ENCODE measurements at places on chromosomes 16 and 17.

DNA sequence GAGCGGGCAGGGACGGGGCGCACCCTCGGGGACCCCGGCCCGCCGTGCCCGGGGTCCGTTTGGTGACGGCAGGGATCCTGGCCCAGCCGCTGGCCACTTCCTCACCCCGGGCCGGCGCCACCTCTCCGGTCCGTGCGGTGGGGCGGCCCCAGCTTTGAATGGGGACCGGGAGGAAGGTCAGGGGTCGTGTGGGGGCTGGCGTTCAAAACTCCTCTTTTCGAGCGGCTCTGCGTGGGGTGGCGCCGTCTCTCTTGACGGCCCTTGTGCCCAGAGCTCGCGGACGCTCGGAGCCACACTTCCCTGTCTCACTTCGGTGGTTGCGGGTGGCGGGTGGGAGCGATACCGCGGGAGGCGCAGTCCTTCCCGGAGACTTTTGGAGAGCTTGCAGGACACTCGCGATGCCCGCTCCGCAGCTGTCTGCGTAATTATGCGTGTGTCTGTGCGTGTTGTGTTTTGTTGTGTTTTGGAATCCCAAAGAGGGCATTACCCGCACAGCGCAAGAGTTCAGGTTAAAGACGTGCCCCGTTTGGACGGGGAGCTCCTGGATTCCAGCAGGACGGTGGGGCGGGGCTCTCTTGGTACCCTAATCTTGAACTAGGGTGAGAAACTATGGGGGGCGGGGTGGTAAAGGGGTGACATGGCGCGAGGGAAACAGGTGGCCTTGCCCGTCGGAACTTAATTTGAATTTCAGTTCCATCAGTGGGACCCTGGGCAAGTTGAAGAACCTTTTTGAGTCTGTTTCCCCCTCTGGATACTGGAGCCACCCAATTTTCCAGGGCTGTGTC is 637 bp downstream of the PLCG2 start:
- no peak for DNase-seq

- DNase-seq: no peak
Measured at GRCh38 chr16:4578961-4579530, 22.9 kb downstream of the C16orf96 start.

DNA sequence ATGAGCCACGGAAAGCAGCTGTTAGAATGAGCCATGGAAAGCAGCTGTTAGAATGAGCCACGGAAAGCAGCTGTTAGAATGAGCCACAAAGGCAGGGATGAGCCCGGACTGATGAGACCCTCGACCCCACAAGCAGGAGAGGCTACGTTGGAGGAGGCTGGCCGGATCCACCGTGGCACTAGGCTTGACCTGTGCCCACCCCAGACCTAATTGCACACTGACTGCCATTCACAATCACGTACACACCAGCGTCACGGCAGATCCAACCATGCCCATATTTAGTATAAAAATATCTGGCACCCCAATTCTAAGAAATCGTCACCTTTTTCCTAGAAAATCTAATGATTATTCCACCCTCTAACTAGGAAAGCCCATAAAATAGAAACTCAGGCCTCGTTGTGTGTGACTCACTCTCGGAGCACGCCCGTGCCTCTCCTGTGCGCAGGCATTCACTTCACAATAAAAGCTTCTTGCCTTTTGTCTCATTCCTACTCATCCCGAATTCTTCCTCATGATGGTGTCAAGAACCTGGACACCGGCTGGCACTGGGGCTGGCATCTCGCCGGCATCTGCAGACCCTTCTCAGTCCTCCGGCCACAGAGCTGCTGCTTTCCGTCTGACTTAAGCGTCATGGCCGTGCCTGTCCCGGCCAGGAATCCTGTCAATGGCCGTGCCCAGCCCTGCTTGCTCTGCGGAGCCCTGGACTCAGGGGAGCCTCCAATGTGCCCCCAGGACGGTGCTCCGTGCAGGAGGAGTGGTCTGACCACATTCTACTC is 5.5 kb upstream of the SECTM1 start:
- no peak for DNase-seq

- DNase-seq: no peak
Measured at GRCh38 chr16:50182441-50182840, 29.3 kb downstream of the TENT4B start.

GRCh38 chr17:59798111-59798510 is 90.7 kb downstream of the VMP1 start:
- no peak for DNase-seq

- DNase-seq: no peak
Measured at GRCh38 chr16:61909074-61909473, 127.2 kb downstream of the CDH8 start.

- DNase-seq: no peak
Measured at GRCh38 chr17:27236717-27237315, 57.1 kb upstream of the WSB1 start.

GRCh38 chr16:951660-952301 is 19.0 kb downstream of the LMF1 start:
- DNase-seq: no peak

GRCh38 chr16:11128211-11129141 is 127.5 kb downstream of the SOCS1 start:
- DNase-seq: no peak

GRCh38 chr16:31215287-31216162 is 1.4 kb downstream of the PYDC1 start:
- no peak for DNase-seq

- DNase-seq: no peak
Measured at GRCh38 chr16:30867747-30868146, 26.1 kb downstream of the BCL7C start.

GRCh38 chr16:4214215-4214621 is 27.7 kb downstream of the SRL start:
- DNase-seq: no peak

GRCh38 chr17:37090941-37091340 is 142.2 kb downstream of the AATF start:
- DNase-seq: no peak

GRCh38 chr16:86220561-86220960 is 289.8 kb upstream of the FOXF1 start:
- no peak for DNase-seq
